ENCODE measurements at places on chromosomes 7 and 10.
A peak's percentile ranks its signal among the peaks of the same experiment; 100 is the strongest.

DNA sequence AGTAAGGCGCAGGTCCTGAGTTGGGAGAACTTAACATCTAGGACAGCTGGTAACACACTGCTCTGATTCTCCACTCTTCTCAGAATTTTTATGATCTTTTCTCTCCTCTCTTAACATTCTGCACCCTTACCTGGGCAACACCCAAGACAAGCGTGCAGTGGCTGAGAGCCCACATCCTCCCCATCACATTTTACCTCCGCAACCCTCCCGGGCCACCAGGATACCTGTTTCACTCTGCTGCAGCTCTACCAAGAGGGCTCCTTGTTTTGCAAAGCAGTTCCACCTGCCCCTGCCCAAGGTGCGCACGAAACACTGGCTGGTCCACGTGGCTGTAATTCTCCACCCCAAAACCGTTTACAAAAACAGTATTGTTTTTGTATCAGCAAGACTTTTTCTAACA lies 81.5 kb downstream of the ITIH5 start:
- no peak for DNase-seq
- H3K4me3 ChIP-seq: no peak overlapping the region
- H3K36me3 ChIP-seq: no peaks in the 10 kb centered on the region
- no peak overlapping the region for H3K27ac ChIP-seq
- H3K4me1 ChIP-seq: no peaks in the 10 kb centered on the region

- no peaks in the 10 kb centered on the region for H3K4me1 ChIP-seq
- H3K27ac ChIP-seq: no peak overlapping the region
- H3K27me3 ChIP-seq: no peaks in the 10 kb centered on the region
- no peak for DNase-seq
- no peaks in the 10 kb centered on the region for H3K36me3 ChIP-seq
- no peak overlapping the region for H3K4me3 ChIP-seq
These were observed 17.7 kb downstream of the FGFR2 start for GRCh38 chr10:121580276-121581116.

DNA sequence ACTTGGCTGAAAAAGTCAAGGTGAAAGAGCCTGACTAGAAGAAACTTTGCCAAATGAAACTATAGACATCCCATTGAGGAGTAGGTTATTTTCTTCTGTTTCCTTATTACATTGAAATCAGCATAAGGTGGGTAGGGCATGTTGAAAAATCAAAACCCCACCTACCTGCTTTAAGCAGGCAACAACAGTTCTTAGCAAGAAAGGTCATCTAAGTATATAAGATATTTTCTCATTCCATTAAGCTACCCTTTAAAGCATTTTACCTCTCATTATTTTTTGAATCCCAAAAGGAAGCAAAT lies 30.8 kb downstream of the ACADSB start:
- H3K4me1 ChIP-seq: no peaks in the 10 kb centered on the region
- H3K4me3 ChIP-seq: no peak overlapping the region
- DNase-seq: no peak

DNA sequence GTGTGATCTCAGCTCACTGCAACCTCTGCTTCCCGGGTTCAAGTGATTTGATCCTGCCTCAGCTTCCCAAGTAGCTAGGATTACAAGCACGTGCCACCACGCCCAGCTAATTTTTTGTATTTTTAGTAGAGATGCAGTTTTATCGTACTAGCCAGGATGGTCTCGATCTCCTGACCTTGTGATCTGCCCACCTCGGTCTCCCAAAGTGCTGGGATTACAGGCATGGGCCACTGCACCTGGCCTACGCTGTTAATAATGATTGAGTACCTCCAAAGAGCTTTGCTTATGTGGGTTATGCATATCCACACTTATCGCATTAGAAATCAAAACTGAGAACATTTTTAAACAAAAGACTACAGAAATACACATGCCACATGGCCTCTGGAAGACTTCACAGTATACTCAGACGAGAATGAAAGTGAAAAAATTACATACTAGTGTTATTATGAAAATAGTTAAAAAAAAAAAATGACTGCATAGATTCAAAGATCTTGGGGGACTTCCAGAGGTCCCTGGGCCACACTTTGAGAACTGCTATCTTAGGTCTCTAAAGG lies 25.4 kb downstream of the RPP38 start:
- no peak overlapping the region for H3K4me3 ChIP-seq
- no peaks in the 10 kb centered on the region for H3K4me1 ChIP-seq
- H3K36me3 ChIP-seq: peaks cover 32% of the 10 kb centered on the region

GRCh38 chr10:113225903-113226302 lies 275.9 kb downstream of the TCF7L2 start:
- H3K27me3 ChIP-seq: peaks cover 3% of the 10 kb centered on the region
- H3K4me3 ChIP-seq: no peak overlapping the region
- H3K4me1 ChIP-seq: no peaks in the 10 kb centered on the region
- H3K27ac ChIP-seq: no peak overlapping the region

DNA sequence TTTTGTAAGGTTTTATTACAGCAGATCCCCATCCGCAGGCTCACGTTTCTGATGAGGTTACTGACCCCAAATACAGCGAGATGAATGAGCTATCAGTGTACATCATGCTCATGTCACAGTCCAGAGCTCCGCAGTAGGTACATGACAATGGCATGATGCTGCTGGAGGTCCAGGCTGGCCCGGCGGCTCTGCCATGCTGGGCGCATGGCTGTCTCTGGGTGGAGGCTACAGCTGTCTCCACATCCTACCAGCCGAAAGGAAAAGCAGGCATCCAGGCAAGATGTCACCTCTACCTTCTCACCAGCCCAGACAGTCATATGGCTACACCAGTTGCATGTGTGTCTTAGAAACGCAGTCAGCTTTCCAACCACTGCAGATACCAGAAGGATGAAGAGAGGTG lies 90.9 kb upstream of the RNF32 start:
- H3K27me3 ChIP-seq: no peaks in the 10 kb centered on the region
- H3K36me3 ChIP-seq: no peaks in the 10 kb centered on the region
- no peak overlapping the region for H3K4me3 ChIP-seq
- no peak overlapping the region for H3K27ac ChIP-seq

DNA sequence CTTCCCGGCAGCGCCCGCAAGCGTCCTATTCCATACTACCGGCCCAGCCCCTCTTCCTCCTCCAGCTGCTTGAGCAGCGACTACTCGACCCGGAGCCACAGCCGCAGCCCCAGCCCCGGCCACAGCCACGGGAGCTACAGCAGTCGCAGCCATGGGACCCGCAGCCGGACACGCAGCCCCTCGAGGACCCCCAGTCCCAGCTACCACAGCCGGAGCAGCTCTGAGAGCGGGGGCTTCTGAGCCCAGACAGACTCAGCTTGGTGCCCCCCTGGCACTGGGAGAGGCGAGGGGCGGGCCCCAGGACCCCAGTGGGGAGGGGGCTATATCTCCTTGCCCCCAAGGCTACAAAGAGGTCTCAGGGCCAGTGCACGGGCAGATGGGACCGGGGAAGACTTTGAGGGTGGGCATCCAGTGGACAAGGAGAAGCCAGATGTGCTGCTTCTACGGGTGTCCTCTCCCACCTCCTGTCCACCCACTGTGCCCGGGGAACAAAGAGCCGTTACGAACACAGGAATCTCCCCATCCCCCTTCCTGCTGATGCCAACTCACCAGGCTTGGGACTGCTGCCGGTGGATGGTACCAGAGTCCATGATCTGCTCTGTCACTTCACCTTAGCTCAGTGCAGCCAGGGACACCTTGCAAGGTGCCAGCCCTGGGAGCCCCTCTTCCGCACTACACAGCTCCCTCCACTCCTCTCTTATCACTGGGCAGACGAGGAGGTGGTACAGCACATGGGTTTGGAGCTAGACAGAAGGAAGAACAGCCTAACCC lies 16.7 kb upstream of the HSPB1 start:
- H3K4me3 ChIP-seq: no peak overlapping the region
- no peak for DNase-seq
- H3K27ac ChIP-seq: no peak overlapping the region
- H3K4me1 ChIP-seq: peaks cover 11% of the 10 kb centered on the region
- no peaks in the 10 kb centered on the region for H3K36me3 ChIP-seq
- peaks cover 14% of the 10 kb centered on the region for H3K27me3 ChIP-seq

- H3K4me1 ChIP-seq: peaks cover 25% of the 10 kb centered on the region
- H3K36me3 ChIP-seq: no peaks in the 10 kb centered on the region
- peak; percentile 6 for DNase-seq
- H3K27me3 ChIP-seq: no peaks in the 10 kb centered on the region
- H3K4me3 ChIP-seq: no peak overlapping the region
- H3K27ac ChIP-seq: no peak overlapping the region
These were observed 98.9 kb downstream of the KMT2C start for GRCh38 chr7:152336754-152337368.

- DNase-seq: no peak
- no peak overlapping the region for H3K4me3 ChIP-seq
- H3K27ac ChIP-seq: no peak overlapping the region
- no peaks in the 10 kb centered on the region for H3K27me3 ChIP-seq
- H3K36me3 ChIP-seq: no peaks in the 10 kb centered on the region
These were observed 161.2 kb downstream of the TAX1BP1 start for GRCh38 chr7:27901028-27901760.

- DNase-seq: no peak
- no peaks in the 10 kb centered on the region for H3K4me1 ChIP-seq
- H3K27me3 ChIP-seq: no peaks in the 10 kb centered on the region
These were observed 64.9 kb upstream of the NRBF2 start for GRCh38 chr10:63068246-63068645.

GRCh38 chr7:38825721-38826440 lies 83.1 kb downstream of the VPS41 start:
- H3K27me3 ChIP-seq: no peaks in the 10 kb centered on the region
- no peaks in the 10 kb centered on the region for H3K4me1 ChIP-seq
- H3K27ac ChIP-seq: no peak overlapping the region

All from CD8-positive, alpha-beta memory T cell (primary cell).